ENCODE measurements at places on chromosomes 2 and 18.

DNA sequence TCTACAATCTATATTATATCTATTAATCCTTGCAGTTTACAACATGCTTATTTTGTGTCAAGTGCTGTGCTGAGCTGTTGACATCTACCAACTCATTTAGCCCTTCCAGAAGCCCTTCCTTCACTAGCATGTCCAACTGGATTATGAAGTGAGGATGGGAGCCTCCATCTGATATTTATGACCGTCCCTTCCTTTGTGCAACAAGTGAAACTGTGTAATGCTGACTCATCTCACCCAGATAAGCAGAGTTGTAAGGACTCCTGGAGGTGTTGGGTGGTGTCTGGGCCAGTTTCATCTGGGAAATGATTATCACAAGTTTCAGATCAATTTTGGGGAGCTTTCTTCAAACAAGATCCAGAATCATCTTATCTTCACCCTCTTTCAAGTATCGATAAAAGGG, 156.6 kb upstream of the ETAA1 start:
- DNase-seq = no peak

GRCh38 chr18:12321333-12321732, 13.3 kb downstream of the TUBB6 start:
- DNase-seq = no peak

DNA sequence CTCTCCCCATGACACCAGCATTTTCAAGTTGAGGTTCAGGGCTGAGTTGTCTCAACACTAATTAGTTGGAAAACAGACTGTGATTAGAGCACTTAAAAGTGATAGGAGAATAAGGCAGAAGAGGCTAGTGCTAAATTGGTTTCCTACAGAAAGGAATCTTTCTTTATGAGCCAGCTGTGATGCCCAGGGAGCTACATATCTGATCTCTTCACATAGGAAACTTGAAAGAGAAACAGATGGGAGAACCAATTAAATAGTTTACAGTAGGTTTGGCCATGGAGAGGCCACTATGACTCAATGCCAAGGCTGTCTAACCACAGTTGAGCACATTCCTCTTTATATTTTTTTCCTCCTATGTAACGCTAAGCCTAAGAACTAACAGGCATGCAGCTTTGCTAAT, 418.3 kb upstream of the CYRIA start:
- DNase-seq = peak; percentile 11

- DNase-seq = no peak
These were observed 3.2 kb downstream of the RNPEPL1 start for GRCh38 chr2:240571314-240571973.
